ENCODE measurements at places on chromosomes 3 and 15.

GRCh38 chr3:73746623-73747022 is 121.9 kb upstream of the PDZRN3 start:
- DNase-seq = no peak

- DNase-seq = no peak
These were observed 18.0 kb downstream of the SLC6A1 start for GRCh38 chr3:11010426-11011165.

GRCh38 chr15:85730001-85730820 is 64.5 kb downstream of the KLHL25 start:
- no peak for DNase-seq

GRCh38 chr15:93020976-93021772 is 67.8 kb downstream of the RGMA start:
- DNase-seq = no peak

DNA sequence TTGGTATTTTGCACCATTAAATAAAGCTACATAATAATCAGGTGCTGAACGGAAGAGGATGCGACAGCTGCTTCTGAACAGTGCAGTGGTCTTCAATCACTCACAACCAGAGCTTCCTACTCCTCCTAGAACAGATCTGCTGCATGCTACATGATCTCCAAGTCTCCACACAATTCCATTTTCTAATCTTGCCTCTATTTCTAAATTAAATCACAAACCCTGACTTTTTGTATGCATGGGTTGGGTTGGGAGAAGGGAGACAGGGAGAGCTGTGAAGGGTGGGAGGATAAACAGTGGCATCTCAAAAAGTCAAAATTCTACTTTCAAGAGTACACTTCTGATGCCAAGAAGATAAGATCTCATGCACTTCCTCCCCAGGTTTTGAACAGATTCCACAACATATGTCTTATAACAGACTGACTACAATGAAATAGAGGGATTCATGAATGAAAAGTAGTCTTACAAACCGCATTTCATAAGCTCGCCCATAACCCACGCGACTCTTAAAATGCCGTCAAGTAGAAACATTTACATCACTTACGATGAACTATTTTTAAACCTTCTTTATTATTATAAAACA is 57.2 kb downstream of the CHSY1 start:
- DNase-seq = no peak

- no peak for DNase-seq
These were observed 32.6 kb upstream of the RAB11A start for GRCh38 chr15:65836665-65837064.

DNA sequence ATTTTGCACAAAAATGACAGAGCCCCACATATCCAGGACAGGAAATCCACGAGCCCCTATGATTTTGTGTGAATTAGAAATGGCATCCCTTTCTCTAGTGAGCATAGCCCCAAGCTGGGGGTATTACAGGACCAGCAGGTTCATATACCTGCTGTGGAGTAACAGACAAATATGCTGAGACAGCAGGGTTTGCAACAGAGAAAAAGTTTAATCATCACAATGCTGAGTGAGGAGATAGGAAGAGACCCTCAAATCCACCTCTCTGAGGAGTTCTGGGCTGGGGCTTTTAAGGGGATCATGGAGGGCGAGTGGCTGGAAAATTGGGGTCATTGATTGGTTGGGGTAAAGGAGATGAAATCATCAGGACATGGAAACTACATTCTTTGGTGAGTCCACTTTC is 8.4 kb upstream of the MYZAP start:
- no peak for DNase-seq

DNA sequence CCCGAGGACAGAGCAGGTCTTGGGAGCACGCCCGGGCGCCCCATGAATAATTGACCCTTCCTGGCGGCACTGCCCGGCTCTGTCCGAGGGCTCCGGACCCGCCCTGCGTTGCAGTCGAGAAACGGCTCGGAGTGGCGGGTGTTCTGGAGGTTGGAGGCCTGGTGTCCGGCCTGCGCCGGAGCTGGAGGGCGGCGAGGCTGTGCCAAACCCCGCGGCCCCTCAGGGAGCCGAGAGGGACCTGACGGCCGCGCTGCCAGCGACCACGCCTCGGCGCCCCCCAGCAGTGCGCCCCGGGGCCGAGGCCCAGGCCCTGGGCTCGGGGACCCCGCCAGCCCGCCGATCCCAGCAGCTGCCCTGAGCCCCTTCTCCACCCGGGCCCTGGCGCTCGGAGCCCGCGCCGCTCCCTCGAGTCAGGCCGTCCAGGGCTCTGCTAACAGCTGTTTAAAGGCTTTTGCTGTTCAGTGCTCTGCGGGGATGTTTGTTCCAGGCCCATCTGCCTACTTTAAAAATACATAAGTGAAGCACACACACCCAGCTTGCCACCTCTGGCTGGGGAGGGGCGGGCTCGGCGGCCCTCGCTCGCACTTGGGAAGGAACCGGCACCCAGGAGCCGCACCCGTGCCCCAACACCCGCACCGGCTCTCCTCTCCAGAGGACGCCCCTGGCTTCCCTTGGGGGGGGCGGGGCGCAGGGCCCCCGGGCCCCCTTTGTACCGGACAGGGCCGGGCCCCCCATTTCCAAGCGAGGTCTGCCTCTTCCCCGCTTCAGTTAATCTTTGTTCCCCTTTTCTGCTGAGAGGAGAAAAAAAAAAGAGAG is 730 bp upstream of the ZNF710 start:
- DNase-seq = no peak

DNA sequence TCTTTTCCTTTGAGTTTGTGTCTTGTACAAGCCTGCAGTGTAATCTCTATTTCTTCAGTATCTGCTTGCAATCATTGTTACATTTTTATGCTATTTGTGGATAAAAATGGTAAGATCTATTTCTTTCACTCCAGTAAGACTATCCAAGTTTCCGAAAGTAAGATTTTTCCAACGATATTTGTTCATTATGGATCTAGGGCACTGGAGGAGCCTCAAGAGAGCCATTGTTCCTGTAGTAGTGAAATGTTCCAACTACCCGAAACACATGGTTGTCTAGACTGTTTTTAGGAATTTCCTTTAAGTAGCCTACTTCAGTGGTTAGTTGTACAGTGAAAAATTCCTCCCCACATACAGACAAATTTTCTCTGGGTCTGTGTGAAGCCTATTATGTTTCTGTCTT is 597.4 kb downstream of the RSL24D1 start:
- no peak for DNase-seq

- DNase-seq = no peak
These were observed 119.4 kb downstream of the GADL1 start for GRCh38 chr3:30775040-30775439.

DNA sequence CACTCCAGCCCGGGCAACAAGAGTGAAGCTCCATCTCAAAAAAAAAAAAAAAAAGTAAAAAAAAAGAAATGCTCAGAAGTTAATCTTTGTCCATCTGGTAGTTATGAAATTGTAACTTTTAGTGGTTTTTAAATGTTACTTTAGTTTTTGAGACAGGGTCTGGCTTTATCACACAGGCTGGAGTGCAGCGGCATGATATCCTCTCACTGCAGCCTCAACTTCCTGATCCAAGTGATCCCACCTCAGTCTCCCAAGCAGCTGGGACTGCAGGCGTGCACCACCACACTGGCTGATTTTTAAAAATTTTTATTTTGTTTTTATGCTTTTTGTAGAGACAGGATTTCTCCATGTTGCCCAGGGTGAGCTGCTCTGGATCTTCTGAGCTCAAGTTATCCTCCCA is 1.3 kb downstream of the RNU5B-1 start:
- no peak for DNase-seq

GRCh38 chr3:71421475-71421819 is 162.1 kb downstream of the FOXP1 start:
- no peak for DNase-seq

GRCh38 chr15:81297603-81298575 is 26.1 kb downstream of the STARD5 start:
- DNase-seq = no peak

DNA sequence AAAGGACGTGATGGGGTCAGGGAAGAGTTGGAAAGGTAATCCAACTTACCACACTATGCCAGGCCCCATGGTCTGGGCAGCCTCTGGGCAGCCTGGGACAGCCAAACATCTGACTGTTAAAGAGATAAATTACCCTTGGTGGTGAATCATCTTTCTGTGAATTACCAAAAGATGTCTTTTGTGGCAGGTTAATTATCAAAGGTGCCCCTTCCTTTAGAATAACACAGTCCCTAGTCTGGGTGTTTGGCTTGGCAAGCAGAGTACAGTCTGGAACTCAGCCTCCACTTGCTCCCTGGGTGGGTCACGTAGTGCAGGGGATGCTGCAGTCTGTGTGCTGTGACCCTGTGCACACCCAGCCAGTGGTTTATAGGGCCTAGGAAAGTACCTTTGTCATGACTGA is 113.1 kb downstream of the ZNF621 start:
- DNase-seq = no peak

DNA sequence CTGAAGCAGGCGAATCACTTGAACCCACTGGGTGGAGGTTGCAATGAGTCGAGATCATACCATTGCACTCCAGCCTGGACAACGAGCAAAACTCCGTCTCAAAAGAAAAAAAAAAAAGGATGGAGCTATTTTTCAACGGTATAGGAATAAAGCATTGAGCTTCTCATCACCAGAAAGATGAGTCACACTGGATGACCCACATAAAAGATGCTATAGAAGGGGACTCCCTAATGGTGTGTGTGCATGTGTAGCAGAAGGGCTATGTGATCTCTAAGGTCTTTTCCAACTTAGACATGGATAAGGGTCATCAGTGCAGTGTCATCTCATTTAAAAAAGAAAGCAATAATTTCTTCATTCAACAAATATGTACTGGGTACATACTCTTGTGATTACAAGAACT is 476.0 kb downstream of the MFSD1 start:
- no peak for DNase-seq

- no peak for DNase-seq
These were observed 1.2 kb downstream of the COX17 start for GRCh38 chr3:119676020-119676419.

DNA sequence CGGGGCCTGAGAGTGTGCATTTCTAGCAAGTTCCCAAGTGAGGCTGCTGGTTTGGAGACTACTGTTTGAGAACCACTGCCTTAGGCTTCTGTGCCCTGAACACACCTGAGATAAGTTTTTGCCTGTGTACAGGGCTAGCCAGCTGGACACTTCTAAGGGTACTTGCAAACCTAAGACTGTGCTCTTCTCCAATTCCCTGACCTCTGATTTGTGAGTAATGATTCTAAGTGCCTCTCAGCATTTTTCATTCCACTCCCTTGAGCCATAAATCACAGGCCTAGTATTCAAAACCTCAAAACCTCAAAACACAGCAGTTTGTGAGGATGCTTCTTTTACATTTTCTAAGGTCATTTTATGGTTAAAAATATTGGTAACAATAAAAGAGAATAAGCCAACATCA is 148.4 kb downstream of the CHST2 start:
- DNase-seq = no peak

DNA sequence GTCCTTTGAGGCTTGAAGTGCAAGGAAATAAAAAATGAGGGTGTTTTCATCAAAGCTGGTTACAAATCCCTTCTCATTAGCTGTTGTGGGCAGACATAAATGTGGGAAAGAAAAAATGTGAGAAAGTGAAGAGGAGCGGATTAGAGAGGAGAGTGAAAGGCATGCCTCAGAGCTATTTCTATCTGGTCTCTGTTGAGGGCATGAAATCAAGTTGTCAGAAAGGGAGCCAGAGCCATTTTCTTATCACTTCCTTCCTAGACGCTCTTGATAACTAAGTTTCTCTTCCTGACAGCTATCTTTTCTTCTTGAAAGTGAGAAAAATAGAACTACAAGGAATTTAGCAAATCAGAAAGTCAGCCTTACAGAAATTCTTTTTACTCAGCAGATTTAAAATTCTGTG is 20.8 kb upstream of the CAPN3 start:
- DNase-seq = no peak

- DNase-seq = no peak
These were observed 194.0 kb upstream of the SLITRK3 start for GRCh38 chr3:165390166-165390565.

GRCh38 chr3:196287090-196287439 is 461 bp downstream of the PCYT1A start:
- no peak for DNase-seq

DNA sequence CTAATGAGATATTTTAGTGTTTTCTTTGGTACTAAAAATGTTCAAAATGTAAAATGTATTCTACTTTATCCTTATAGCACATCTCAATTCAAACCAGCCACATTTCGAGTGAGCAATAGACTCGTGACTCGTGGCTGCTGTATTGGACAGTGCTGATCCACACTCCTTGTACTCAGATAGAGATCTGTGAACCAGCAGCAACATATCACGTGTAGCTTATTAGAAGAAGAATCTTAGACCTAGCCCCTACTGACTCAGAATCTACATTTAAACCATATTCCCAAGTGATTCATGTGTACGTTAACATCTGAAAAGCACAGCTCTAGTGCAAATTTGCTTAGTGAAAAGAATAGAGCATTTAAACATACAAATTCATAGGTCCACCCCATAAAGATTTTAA is 130.9 kb downstream of the IL1RAP start:
- no peak for DNase-seq

- DNase-seq = no peak
These were observed 243.2 kb downstream of the NEK10 start for GRCh38 chr3:27125821-27126501.

- DNase-seq = no peak
These were observed 18.9 kb downstream of the EBLN2 start for GRCh38 chr3:73080216-73080966.

DNA sequence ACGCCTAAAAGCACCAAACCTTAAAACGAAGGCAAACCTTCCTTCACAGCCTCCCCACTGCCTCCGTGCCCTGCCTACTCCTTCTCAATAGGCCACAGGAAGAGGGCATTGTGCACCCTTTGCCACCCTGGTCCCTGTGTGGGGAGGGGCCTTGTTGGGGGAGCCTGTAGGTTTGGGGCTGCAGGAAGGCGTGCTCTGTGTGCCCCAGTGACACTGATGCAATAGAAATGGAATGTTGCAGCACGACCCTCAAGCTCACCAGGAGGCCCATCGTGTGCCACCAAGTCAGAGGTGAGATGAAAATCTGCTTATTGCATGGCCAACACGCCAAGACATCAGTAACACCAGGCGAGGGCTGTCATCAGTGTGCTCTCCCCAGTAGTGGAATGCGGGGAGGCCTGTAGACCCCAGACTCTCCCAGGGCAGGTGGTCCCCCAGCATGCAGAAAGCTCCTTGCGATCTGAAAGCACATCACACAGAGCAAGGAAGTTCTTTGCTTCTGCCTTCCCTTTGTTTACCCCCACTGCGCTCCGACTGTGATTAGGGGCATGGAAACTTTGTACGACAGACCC is 86.2 kb downstream of the ASB7 start:
- DNase-seq = no peak

- no peak for DNase-seq
These were observed 196.0 kb upstream of the LYSMD4 start for GRCh38 chr15:99929266-99929665.

- no peak for DNase-seq
These were observed 40.4 kb downstream of the LPP start for GRCh38 chr3:188194332-188194731.
